ENCODE measurements at places on chromosomes 7 and 10.

GRCh38 chr7:45569290-45569685, 4.9 kb upstream of the ADCY1 start:
- no peak for DNase-seq

- DNase-seq = no peak
Measured at GRCh38 chr7:157703131-157703530, 366.3 kb downstream of the DNAJB6 start.

DNA sequence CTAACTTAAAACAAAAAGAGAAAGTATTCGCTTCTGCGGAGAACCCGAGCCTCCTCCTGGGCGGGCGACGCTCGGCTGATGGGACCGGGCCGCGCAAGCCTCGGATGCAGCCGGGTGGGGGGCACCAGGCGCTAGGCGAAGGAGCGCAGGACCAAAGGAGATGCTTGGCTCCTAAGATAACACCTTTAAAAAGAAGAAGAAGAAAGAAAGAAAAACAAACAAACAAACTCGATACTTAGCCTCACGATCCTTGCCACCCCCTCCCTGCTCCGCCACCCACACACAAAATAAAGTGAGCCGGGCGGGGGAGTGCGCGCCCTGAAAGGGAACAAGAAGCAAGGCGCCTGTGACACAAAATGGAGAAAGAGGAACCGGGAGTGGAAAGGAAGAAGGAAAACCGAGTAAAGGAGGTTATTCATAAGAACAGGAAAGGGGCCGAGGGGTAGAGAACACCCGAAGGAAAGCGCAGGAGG, 34.0 kb upstream of the EBLN1 start:
- DNase-seq = no peak

DNA sequence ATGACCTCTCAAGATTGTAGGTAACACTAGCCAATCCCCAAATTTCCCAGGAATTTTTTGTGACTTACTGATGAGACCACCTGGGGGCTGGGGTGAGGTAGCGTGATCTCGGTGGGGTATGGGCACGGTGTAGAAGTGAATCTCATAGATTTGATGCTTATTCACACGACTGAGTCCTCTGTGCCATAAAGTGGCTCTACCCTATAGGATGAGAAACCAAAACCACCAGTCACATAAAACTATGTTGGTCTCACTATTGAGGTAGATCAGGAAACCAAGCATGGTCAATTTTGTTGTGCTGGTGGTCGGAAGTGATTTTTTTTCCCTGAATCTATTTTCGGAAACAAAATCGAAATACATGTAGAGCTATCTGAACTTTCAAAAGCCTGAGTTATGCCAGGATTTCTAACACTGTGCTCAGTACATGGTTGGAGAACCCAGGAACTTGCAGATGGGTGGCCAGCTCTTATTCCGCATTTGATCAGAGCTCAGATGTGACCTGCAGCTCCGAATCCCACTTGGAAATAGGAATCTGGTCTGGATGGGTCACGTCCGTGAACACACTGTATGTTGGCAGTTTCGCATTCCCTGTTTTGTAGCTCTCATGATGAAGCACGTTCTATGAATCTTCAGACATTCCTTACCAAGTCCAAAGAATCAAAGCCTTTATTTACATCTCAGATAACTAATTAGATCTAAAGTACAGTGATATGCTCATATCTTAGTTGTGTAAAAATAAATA, 261.5 kb downstream of the KLF6 start:
- DNase-seq = no peak

DNA sequence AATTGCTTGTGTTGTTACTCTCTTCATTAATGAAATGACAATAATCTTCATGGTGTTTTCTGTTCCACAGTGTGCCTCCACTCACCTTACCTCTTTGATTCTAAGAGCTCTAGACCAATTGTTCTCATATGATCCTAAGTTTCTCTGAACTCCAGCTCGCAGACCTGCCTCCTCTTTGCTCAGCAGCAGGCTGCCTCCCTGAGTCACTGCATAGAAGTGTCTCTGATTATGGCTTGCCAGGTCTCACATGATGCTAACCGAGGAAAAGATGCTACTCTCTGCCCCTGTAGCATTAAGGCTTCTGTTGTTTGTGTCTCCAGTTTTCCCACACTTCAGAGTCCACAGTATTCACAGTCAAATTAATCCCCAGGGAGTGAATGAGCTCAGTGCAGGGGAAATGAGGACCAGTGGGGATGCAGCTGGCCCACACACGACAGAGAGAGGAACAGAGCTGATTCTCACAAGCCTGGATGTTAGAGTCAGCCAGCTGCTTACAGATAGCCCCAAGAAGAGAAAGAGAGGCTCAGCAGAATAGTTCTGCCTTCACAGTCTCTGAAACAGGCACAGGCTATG, 145.9 kb upstream of the EGR2 start:
- DNase-seq = no peak

- DNase-seq = no peak
Measured at GRCh38 chr10:18164748-18165361, 24.6 kb downstream of the CACNB2 start.

DNA sequence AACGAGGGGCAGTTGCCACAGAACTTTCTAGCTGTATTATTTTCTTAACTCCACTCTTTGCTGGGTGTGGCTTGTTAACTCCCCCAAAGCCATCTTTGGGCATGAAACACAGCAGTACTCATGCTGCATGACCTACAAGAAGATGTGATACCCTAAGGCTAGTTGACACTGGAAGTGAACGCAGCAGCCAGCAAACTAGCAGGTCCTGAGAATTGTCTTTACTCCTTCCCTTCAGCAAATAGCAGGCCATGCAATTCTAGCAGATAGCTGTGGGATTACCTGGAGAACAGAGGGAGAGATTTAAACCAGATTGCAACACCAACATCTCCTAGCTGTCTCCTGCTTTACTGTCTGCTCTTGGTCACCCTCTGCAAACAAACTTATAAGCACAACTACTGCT, 688.0 kb upstream of the ZWINT start:
- no peak for DNase-seq

Measured in PC-9 (cell line).